ENCODE measurements at places on chromosomes 2 and 18. TPM values are rescaled to one million over a fixed set of nuclear protein-coding genes. Genes with fewer than 3 reads are reported as not detected.

Gene NEURL3
- total RNA-seq = not detected

Gene TFCP2L1
- 0.06 TPM for total RNA-seq

Gene SPHKAP
- not detected for total RNA-seq

Gene GKN1
- total RNA-seq = not detected

Gene TMEM182
- total RNA-seq = 4.6 TPM

DNA sequence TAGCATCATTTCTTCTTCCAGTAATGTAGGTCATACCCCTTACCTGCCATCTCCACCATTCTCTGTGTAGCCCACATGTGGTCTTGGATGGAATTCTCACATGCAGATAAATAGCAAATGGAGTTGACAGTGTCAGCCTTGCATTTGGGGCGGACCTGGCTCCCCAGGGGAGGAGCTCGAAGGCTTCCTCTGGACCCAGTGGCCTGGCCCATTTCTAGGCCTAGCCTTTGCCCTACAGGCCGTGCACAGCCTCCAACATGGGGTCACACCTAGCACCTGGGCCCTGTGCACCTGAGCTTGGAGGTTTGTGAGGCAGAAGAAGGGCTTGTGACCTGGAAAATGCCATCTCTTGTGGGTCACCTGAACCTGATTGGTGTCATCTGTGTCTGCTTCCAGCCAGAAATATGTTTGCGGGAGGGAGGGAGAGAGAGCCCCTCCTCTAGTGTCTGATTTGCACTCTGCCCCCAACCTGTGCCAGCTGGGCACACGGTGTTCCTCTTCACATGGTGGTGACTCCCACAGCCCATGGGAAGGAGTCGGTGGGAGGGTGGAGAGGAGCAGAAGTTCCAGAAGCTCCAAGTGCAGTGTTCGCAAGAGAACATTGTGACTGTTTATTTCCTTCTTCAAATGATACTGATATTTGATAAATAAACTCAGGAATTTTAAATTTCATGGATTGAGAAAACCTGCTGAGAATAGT lies 33.0 kb downstream of the ITGB1BP1 start:
- DNase-seq = no peak
- peaks cover 18% of the 10 kb centered on the region for H3K4me1 ChIP-seq
- no peak overlapping the region for H3K4me3 ChIP-seq
- H3K27me3 ChIP-seq = no peaks in the 10 kb centered on the region

DNA sequence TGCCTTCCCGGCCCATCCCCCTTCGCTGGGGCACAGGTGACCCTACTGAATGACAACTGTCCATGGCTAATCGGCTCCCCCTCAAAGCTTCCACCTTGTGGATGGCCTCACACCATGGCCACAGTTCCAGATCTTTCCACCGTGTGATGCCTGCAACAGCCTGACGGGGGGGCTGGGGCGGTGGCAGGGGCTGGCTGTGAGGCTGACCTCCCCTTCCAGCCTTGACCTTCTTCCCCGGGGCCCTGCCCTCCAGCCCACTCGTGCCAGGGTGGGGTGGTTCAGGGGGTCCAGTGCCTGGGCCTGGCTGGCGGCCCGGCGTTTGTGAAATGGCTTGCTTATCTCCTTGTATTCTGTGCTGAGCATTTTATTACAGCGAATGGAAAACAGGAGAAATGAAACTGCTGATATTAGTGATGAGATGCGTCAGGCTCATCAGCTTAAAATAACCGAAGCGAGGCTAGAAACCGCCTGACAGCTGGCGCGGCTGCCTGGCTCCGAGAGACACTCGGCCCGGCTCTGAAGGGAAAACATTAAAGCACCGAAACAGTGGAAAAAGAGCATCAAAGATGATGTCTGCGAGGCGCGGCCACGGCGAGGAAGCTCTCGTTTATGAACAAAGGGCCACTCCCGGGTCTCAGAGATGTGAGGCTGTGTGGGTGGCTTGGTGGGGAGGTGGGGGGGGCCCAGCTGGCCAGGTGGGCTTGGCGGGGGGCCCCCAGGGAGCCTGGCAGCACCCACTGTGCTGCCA lies 916 bp upstream of the PDCD1 start:
- H3K27me3 ChIP-seq = no peaks in the 10 kb centered on the region
- no peaks in the 10 kb centered on the region for H3K36me3 ChIP-seq
- no peak overlapping the region for H3K4me3 ChIP-seq
- no peaks in the 10 kb centered on the region for H3K4me1 ChIP-seq
- no peak overlapping the region for H3K27ac ChIP-seq

- no peaks in the 10 kb centered on the region for H3K36me3 ChIP-seq
- no peak within 1 kb of the TSS for H3K27ac ChIP-seq
- H3K27me3 ChIP-seq = peaks cover 100% of the 10 kb centered on the region
- peak; percentile 74 for DNase-seq
These were observed at the start of gene PAX3 for GRCh38 chr2:222298311-222299150. PAX3 (minus strand) TSS chr2:222298998; CDS start chr2:222298615, 383 bp downstream.

- H3K4me3 ChIP-seq = no peak overlapping the region
- H3K27me3 ChIP-seq = no peaks in the 10 kb centered on the region
- no peak overlapping the region for H3K27ac ChIP-seq
These were observed 44.3 kb downstream of the MAP3K20 start for GRCh38 chr2:173119944-173120343.

DNA sequence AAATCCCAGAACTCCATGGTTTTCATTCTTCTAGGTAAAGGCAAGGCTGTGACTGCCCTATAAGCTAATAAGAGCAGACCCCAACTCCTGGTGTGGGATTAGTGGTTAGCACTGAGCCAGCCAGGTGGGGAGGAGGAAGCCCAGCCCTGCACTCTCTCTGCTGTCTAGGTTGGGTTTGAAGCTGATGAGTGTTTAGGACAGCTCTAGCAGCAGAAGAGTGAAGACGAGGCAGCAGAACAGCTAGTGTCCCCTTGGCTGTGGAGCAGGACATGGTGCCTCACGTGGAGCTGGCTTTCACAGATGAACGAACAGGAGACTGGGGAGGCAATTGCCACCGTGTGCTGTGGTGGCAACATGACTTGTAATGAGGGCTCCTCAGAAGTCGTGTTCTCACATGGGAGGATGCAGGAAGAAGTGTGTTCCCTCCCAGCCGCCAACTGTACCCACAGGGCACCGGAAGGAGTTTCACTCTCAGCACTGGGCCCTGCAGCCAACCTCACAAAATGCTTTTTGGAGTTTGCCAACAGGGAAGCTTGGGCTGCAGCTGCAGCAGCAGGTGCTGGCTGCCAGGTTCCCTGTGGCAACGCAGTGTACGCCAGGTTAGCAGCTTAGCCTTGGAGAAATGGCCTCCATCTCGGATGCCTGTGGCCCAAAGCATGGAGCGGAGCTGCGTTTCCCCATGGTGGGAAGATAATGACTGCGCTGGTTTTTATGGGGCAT lies 328.2 kb downstream of the SETBP1 start:
- H3K27me3 ChIP-seq = no peaks in the 10 kb centered on the region
- H3K4me3 ChIP-seq = no peak overlapping the region
- DNase-seq = no peak
- H3K27ac ChIP-seq = no peak overlapping the region

DNA sequence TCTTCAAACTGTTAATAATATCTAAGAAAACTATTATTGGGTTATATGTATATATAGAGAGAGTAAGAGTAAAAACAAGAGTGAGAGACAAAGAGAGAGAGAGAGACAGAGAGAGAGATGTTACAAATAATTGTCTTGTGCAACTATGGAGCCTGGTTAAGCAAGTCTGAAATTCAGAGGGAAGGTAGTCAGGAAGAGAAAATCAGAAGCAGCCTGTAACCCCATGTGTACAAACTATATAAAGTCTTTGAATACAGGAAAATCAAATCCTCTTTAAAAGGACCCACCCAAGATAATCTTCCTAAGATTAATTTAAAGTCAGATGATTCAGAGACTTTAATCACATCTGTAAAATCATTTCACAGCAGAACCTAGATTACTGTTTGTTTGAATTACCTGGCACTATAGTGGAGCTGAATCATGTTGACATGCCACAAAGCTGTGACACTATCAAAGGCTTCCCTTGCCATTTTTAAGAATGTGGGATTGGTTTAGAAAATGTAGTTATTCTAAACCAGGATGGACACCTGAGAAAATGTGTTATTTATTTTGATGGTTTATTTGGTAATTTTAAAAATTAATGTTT lies 301.7 kb upstream of the FSIP2 start:
- no peaks in the 10 kb centered on the region for H3K27me3 ChIP-seq
- no peak overlapping the region for H3K4me3 ChIP-seq
- H3K27ac ChIP-seq = no peak overlapping the region
- peaks cover 8% of the 10 kb centered on the region for H3K4me1 ChIP-seq

DNA sequence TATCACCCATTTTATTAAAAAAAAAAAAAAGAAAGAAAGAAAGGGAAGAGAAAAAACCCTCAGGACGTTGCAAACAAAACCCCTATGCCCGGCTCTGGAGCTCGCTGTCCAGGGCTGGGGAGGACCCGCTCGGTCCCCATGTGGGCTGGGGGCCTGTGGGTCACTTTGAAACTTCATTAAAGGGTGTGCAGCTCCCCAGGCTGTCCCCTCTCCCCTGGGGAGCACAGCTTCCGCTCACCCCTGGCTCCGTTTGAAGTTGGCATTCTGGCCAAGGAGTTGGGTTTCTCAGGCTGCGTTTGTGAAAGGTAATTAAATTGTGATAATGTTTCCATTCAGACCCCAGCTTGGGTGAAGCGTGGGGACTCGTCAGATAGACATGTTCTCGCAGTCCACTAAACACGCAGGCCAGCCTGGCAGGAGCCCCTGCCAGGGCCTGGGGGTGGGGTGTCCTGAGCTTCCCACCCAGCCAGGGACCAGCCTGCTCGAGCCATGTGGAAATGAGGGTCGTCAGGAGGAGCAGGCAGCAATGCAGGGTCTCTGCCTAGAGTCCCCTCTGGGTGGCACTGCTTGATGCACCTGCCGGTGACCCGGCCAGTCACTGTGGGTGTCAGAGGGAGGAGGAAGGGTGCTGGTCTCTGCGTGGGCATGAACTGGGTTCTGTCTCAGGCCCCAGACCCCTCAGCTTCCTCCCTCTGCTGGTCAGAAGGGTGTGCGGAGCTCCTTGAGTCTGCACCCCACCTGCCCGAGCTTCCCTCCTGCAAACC lies 166.2 kb downstream of the INHBB start:
- H3K27ac ChIP-seq = no peak overlapping the region
- DNase-seq = no peak
- peaks cover 8% of the 10 kb centered on the region for H3K4me1 ChIP-seq
- peaks cover 54% of the 10 kb centered on the region for H3K27me3 ChIP-seq
- no peak overlapping the region for H3K4me3 ChIP-seq

GRCh38 chr2:238587776-238588660 lies 161.3 kb downstream of the ASB1 start:
- H3K27ac ChIP-seq = no peak overlapping the region
- no peaks in the 10 kb centered on the region for H3K36me3 ChIP-seq
- H3K4me3 ChIP-seq = no peak overlapping the region
- peaks cover 21% of the 10 kb centered on the region for H3K4me1 ChIP-seq
- no peaks in the 10 kb centered on the region for H3K27me3 ChIP-seq

- H3K36me3 ChIP-seq = no peaks in the 10 kb centered on the region
- H3K4me3 ChIP-seq = no peak overlapping the region
- peaks cover 6% of the 10 kb centered on the region for H3K4me1 ChIP-seq
These were observed 93.5 kb downstream of the NAB1 start for GRCh38 chr2:190742431-190742830.

DNA sequence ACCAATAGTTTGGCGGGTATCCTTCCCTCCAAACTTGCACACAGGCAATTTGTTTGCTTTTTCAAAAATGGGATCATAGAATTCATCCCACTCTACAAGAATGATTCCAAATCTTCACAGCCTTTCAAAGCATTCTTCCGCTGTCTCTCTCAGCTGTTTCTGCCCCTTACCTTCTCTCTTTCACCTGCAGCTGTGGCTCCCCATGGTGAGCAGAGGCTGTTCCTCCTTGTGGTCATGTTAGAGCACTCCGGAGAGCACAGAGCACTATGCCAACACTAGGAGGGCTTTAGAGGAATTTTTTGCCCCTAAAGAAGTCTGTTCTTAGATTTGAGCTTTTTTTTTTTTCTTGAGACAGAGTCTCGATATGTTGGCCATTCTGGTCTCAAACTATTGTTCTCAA lies 30.4 kb downstream of the MTHFD2 start:
- no peaks in the 10 kb centered on the region for H3K4me1 ChIP-seq
- DNase-seq = peak; percentile 31
- no peak overlapping the region for H3K27ac ChIP-seq
- no peak overlapping the region for H3K4me3 ChIP-seq
- H3K36me3 ChIP-seq = no peaks in the 10 kb centered on the region

GRCh38 chr2:196390243-196391148 lies 219.1 kb upstream of the STK17B start:
- H3K4me3 ChIP-seq = no peak overlapping the region
- no peaks in the 10 kb centered on the region for H3K27me3 ChIP-seq
- H3K36me3 ChIP-seq = no peaks in the 10 kb centered on the region
- peaks cover 5% of the 10 kb centered on the region for H3K4me1 ChIP-seq

DNA sequence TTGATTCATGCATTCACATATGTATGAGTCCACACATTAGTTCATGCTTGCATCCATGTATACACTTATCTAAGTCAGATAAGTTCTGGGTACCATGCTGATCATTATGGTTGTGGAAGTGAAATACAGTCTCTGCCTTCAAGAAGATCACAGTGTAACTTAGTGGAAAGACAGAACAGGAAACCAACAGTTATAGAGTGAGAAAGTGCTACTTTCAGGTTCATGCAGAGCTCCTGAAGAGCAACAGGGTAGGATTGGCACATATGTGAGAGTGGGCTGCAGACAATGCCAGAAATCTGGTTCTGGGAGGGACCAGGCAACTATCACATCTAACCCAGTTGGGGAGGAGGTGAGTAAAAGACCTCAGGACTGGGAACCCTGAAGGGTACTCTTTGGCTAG lies 35.4 kb upstream of the PGAP1 start:
- H3K36me3 ChIP-seq = no peaks in the 10 kb centered on the region
- no peak overlapping the region for H3K27ac ChIP-seq
- no peak for DNase-seq
- no peak overlapping the region for H3K4me3 ChIP-seq
- peaks cover 44% of the 10 kb centered on the region for H3K4me1 ChIP-seq

- H3K4me1 ChIP-seq = no peaks in the 10 kb centered on the region
- H3K27ac ChIP-seq = no peak overlapping the region
- no peaks in the 10 kb centered on the region for H3K27me3 ChIP-seq
- H3K36me3 ChIP-seq = no peaks in the 10 kb centered on the region
- no peak overlapping the region for H3K4me3 ChIP-seq
These were observed 156.1 kb upstream of the CYRIA start for GRCh38 chr2:16821692-16822091.

DNA sequence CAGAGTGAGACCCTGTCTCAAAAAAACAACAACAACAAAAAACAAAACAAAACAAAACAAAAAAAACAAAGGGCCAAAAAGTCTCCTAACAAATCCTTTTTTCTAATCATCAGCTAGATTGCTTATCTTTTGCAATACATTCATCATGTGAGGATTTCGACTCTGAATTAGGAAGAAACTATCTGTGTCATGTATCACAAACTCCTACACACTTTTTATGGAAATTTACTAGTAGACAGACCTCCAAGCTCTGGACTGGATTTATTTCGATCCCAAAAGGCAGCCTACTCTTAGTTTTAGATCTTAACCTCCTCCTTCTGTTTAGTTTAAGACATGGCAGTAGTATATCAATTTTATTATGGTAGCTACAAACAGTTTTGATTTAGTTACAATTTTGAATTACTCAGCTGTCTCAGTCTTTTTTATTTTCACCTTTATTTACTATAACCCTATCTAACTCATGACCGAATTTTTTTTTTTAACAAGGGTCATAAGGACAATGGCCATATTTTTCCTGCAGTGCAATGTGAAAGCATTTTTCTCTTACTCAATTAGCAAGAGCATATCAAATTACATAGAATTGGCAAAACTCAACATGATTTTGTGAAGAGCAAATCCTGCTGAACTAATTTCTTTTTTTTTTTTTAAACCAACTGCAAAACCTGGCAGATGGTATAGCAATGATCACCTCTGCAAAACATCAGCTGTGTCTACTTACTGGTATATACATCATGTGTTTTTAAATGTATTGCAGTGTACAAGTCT lies 10.7 kb upstream of the CCDC88A start:
- H3K4me1 ChIP-seq = no peaks in the 10 kb centered on the region
- H3K4me3 ChIP-seq = no peak overlapping the region
- no peaks in the 10 kb centered on the region for H3K27me3 ChIP-seq
- no peak overlapping the region for H3K27ac ChIP-seq
- no peaks in the 10 kb centered on the region for H3K36me3 ChIP-seq
